ENCODE measurements at places on chromosomes 5 and 9. TPM values are rescaled to one million over a fixed set of nuclear protein-coding genes. Genes with fewer than 3 reads are reported as not detected.

The DRD1 gene
- 0.11 TPM for polyA plus RNA-seq

The IL7R gene
- polyA plus RNA-seq, result not detected

The TGFBR1 gene
- polyA plus RNA-seq, result 9.3 TPM

The MYOT gene
- polyA plus RNA-seq, result not detected

The PIP5K1B gene
- polyA plus RNA-seq, result 2.1 TPM

The AQP7 gene
- not detected for polyA plus RNA-seq

The GRIA1 gene
- polyA plus RNA-seq, result 0.96 TPM

The LCN15 gene
- polyA plus RNA-seq, result 0.76 TPM

- DNase-seq, result no peak
Measured at GRCh38 chr9:124349675-124350493, 65.4 kb downstream of the PSMB7 start.

- DNase-seq, result no peak
Measured at GRCh38 chr5:65395526-65396155, 86.1 kb downstream of the ADAMTS6 start.

GRCh38 chr5:157198277-157198986 is 17.8 kb downstream of the ITK start:
- DNase-seq, result no peak

DNA sequence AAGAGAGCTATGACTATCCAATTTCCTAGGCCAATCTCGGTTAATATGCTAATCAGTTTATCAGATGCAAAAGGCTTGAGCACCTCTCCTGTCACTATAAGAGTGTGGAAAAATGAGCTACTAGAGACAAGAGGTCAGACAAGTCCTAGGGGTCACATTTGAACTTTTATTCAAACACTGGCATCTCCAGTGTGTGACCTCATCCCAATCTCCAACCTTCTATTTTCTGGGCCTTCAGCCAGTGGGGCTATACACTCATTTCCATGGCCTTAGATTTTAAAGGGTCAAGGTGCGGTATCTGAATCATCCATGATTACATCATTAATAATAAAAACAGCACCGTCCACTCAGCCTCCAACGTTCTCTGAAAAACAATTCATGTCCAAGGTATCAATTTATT is 139.6 kb upstream of the LRRTM2 start:
- no peak for DNase-seq

GRCh38 chr5:62212648-62213047 is 93.4 kb upstream of the KIF2A start:
- no peak for DNase-seq

- DNase-seq, result no peak
Measured at GRCh38 chr5:133030343-133031005, 4.1 kb upstream of the ZCCHC10 start.

DNA sequence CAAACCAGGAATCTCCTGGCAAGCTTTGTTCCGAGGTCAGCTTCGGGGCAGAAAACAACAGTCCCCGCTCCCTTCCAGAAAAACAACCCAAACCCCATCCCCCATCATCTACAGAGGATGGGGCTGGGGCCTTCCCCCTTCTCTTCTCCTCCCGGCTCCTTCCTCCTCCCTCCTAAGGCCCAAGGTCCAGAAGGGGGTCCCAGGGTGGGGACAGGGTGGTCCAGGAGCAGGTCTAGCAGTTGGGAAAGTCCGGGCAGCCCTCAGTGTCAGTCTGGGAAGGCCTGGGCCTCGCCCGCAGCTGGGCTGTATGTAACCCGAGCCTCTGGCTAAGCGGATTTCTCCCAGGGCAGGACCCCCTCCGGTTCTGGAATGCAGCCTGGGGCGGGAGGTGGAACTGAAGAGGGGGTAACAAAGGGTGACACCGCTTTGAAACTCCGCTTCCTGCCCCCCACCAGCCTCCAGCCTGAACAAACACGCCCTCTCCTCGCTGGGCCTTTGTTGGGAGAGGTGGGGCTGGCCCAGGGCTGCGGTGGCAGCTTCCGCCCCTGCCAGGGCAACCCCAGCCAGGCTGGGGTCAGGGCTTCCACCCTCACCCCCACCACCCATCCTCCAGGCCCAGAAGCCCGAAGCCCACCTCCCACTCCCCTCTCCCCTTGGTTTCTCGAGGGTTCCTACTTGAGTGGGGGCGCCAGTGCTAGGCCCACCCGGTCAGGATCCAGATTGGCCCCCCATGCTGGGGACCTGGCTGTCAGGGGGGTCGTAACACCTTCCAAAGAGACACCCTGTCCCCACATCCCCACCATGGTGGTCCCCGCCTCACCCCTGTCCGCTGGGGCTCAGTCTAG is 63.5 kb downstream of the C9orf50 start:
- peak; percentile 99 for DNase-seq

DNA sequence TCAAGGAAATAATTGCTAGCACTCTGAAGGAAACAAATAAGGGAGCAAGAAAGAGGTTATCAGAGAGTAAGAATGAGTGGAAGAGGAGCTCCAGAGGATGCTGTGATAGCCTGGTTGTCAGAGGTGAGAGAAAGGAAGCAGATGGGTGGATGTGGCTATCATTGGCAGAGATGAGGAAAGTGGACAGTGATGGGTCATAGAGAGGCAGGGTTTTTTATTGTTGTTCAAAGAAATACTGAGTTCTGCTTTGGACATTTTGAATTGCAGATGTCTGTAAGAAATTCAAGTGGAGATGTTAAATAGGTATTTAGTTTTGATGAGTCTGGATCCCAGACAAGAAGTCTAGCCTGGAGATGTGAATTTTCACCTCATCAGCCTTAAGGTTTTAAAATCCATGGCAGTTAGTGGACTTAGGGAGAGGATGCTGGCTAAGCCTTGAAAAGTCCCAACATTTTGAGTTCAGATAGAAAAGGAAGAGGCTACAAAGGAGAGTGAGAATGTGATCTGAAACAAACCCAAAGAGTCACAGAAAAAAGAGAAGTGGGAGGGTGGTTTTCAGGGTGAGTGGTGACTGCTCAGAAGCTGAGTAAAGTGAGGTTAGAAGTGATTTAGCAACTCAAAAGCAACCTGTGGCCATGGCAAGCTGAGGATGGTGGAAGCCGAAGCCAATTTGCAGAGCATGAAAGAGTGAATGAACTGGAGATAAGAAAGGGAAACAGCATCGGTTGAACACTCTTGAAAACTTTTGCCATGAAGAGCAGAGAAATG is 50.4 kb downstream of the PPIC start:
- DNase-seq, result no peak

DNA sequence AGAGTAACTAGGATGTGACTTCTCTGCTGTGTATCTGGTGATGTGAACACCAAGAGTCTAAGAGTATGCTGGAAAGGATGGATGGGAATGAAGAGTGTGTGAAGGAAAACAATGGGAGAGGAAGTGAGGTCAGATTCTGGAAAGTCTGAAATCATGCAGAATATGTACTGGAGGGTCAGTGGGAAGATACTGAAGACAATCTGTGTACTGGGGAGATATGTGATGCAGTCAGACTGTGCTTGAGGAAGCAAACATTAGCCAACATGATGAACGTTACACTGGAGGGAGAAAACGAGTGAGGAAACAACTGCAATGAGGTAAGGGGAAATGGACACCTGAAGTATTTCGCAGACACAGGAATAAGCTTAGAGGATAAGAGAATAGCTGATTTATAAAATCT is 105.7 kb downstream of the NR3C1 start:
- DNase-seq, result no peak

DNA sequence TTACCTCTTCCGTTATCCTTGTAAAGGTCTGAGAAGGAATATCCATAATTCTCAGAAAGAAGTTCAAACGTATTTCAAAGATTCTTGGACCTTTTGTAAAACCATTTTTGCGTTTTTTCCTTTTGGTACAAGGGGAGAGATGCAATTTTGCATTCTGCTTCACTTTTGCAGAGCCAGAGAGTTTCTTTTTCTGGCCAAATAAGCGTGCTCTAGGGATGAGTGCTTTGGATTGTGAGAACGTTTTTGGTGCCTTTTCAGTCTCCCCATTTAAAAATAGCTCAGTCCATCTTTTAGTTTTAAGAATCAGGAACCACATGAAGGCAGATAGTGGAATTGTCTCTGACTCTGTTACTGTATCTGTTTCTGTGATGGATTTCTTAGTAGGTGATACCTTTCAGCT is 1.5 kb downstream of the ARHGAP26 start:
- DNase-seq, result no peak

DNA sequence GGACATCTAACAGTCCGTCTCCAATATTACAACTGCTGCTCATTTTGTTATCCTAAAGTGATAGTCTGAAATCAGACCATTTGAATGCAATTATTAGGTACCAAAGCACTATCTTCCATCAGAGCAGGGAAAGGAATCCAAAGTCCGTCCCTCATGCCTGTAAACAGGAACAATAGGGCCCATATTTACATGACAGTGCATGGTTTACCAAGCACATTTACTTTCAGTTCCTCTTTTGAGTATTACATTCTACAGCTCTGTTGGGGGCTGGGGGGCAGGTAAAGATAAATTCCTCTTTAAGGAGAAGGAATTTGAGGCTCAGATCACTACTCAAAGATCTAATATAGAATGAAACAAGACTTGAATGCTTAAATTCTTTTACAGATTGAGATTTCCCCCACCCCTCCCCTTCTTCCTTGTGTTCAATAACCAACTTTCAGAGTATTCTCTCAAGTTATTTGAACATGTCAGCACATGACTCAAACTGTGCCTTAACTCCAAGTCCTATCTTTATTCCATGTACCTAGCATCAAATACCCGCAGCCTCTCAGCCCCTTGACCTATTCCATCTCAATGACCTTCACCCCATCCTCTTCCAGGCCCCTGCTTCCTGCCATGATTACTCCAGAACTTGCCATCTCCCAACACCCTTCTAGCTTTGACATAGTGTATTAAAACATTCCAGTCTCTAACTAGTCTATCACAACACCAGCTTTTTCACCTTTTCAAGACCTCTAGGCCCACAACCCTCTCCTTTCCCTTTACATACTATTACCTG is 71.0 kb downstream of the BRINP1 start:
- DNase-seq, result peak; percentile 96

- DNase-seq, result peak; percentile 29
Measured at GRCh38 chr5:156444753-156445291, 117.9 kb downstream of the SGCD start.

- DNase-seq, result no peak
Measured at GRCh38 chr5:9363449-9363848, 182.4 kb downstream of the SEMA5A start.
